CD4-positive, alpha-beta T cell treated with Interleukin-15 for 4 hours (primary cell): ENCODE measurements at places on chromosomes 12 and 14.

- DNase-seq, result no peak
Observed at GRCh38 chr14:21191261-21191808, 35.5 kb upstream of the OR5AU1 start.

- DNase-seq, result no peak
Observed at GRCh38 chr12:131311764-131312163, 358.1 kb downstream of the ADGRD1 start.

DNA sequence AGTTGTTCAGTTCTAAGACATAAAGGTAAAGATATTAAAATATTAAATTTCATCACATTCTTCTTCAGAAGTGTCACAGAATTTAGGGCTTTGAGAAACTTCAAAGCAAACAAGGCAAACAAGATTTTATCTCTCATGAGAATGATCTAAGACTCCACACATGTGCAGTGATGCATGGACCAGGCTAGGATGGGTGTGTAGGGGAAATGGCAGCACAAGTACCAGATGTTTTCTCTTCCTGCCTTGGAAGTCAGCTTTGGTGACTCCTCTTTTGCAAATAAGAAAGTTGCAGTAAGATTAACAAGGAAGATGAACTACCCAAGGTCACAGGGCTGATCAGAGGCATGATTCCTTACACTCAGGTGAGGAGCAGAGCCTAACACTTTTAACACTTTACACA lies 163.8 kb upstream of the LMNTD1 start:
- no peak for DNase-seq

DNA sequence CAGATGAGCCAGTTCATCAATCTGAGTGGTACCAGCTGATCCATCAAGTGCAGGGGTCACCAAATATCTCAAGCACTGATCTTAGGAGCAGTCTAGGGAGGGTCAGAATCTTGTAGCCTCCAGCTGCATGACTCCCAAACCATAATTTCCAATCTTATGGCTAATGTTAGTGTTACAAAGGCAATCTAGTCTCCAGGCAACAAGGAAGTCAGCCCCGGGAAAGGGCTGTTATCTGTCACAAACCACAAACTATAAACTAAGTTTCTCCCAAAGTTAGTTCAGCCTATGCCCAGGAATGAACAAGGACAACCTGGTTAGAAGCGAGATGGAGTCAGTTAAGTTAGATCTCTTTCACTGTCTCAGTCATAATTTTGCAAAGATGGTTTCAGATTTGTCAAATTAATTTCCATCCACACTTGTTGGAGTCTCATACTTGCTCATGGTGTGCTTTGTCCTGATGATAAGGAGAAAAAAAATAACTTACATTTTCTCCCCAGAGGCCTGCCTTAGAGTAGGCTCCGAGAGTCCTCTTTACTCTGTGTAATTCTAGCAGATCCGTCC lies 3.9 kb upstream of the ABHD4 start:
- no peak for DNase-seq

GRCh38 chr14:74528406-74528805 lies 34.8 kb downstream of the ISCA2 start:
- DNase-seq, result no peak

DNA sequence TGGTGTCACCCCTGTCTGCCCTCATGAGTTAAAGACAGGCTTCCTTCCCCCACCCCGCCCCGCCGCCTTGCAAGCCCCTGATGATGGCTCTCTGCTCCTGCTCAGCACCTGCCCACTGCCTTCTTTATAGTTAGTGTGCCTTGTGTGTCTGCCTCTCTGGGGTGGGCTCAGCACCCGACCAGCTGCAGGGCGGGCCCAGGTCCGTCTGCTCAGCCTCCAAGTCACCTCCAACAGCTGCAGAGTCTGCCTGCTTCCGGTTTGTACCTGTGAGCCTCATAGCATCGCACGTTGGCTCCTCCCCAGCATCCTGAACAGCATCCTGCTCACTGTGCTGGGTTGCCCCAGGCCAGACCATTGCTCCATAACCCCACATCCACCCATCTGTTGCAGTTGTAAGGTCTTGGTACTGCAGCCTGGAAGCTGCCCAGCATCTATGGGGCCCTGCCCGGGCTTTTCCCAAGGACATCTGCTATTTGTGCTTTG lies 3.5 kb downstream of the TGFB3 start:
- peak; percentile 10 for DNase-seq

- no peak for DNase-seq
Observed at GRCh38 chr12:92213166-92213565, 67.5 kb upstream of the BTG1 start.

DNA sequence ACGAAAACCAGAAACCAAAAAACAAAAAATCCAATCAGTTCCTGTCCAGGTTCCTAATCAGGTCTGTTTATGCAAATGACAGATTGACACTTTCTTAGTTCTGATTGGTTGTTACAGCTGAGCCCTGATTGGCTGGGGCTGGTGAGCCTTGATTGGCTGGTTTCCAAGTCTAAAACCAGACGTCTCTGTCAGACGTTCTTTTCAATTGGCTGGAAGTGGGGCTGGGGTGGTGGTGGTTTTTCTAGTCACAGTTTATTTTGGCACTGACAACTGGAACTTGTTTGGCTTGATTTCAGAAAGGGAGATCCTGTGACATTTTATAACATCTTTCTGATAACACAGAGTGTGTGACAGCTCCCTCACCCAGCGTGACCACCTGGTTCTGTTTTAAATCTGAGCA lies 36.1 kb upstream of the PRICKLE1 start:
- no peak for DNase-seq

DNA sequence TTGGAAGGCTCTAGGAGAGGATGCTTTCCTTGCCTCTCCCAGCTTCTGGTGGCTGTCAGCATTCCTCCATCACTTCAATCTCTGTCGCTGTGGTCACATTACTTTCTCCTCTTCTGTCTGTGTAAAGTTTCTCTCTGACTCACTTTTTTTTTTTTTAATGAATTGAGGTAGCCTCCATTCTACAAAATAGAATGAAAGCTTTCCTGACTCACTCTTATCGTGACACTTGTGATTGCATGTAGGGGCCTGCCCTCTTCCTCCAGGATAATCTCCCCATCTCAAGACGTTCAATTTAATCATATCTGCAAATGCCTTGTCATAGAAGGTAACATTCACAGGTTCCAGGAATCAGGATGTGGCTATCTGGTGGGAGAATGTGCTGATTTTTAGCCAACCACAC lies 153.5 kb upstream of the HMGA2 start:
- DNase-seq, result no peak

DNA sequence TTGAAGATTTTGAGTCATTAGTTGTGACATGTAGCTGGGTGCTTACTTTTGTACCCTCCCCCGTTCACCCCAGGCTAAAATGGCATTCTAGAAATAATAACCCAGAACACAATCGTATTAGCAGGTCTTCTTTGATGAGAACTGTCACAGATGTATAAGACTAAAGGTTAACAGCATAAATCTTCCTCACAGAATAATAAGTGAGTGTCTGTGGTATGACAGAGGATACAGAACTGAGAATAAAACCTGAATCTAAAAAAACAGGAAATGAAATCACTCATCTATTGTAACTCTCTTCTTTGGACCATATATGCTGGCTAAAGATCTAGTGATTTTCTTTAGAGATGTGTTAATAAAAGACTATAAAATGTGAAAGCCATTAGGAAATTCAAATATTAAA lies 746.6 kb downstream of the LRFN5 start:
- DNase-seq, result no peak

- DNase-seq, result peak; percentile 52
Observed at GRCh38 chr12:12704593-12705230, 8.7 kb upstream of the GPR19 start.

DNA sequence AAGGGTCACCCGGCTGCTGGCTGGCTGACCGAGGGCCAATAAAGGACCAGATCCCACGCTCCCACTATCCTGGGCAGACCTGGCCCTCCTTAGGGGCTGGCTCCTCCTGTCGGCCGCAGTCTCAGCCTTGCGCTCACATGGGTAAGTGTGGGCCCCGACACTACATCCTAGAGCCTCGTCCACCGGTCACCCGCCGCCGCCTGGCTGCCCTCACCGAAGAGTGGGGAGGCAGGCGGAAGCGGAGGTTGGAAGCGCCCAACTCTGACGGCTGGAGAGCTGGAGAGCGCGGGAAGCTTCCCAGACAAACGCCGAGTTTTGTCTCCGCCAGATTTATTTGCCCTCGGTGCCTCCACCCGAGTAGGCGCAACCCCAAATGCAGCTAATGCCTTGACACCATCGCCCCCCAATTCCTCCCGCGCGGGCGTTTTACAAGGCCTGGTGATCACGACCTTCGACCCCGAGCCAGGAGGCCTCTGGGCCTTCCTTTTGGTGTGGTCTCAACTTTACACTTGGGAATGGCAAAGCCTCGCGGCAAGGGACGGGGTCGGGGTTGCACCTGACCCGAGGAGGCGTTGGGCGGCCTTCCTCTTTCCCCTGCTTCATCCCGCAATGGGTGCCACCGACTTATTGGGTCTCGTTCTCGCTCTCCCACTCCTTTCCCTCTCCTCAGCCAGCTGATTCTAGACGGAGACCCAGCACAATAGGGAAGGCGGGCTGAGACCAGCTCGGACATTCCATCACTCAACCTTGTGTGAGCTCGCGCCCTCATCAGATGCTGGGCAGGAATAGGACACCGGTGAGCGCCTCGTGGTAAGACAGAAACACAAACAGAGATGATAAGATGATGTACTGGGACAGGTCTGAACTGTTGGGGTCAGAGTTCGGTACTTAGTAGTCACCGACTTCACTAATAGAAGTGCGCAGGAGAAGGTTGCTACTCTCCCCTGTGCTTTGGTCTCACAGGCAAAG lies 78.3 kb upstream of the ANO4 start:
- DNase-seq, result no peak

- no peak for DNase-seq
Observed at GRCh38 chr12:94791933-94792332, 141.6 kb upstream of the TMCC3 start.

GRCh38 chr12:124171231-124171979 lies 123.5 kb upstream of the RFLNA start:
- DNase-seq, result no peak
